ENCODE measurements at places on chromosomes 13 and 19.

DNA sequence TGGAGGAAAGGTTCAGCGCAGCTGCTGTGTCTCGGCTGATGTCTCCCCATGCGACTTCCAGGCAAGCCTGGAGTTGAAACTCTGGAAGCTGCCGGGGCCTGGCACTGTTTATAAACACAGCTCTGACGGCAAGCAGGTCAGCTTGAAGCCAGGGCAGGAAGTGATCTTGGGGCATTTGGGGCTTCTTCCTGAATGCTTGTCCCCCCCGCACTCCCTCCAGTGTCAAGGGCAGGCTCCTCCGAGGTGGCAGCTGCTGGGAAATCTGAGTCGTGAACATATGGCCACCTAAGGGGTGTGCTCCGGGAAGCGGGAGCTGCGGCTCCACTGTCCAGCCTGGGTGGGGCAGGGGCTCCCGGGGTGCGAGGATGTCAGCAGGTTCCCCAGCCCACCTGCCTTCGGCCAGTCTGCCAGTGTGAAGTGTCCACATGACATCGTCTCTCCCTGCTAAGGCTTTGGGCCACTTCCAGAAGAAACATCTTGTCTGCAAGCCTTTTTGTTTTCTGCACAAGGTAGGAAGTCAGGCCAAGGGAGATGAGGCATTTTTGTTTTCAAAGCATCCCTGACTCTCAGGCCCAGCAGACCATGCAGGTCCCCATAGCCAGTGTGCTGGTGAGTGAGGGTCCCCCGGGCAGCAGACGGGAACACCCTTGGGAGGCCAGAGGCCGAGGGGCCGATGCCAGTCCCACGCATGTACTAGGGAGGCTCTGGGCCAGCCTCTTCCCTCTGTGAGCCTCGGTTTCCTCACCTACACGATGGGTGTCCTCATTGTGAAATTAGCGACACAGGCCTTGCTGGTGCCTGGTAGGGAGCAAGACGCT lies 2.7 kb downstream of the PIAS4 start:
- DNase-seq, result no peak

- no peak for DNase-seq
Measured at GRCh38 chr13:19591864-19592263, 30.5 kb upstream of the TPTE2 start.

- peak; percentile 40 for DNase-seq
Measured at GRCh38 chr13:24693862-24694471, 13.8 kb downstream of the ATP12A start.

GRCh38 chr13:75415171-75415570 lies 66.8 kb downstream of the TBC1D4 start:
- DNase-seq, result no peak

DNA sequence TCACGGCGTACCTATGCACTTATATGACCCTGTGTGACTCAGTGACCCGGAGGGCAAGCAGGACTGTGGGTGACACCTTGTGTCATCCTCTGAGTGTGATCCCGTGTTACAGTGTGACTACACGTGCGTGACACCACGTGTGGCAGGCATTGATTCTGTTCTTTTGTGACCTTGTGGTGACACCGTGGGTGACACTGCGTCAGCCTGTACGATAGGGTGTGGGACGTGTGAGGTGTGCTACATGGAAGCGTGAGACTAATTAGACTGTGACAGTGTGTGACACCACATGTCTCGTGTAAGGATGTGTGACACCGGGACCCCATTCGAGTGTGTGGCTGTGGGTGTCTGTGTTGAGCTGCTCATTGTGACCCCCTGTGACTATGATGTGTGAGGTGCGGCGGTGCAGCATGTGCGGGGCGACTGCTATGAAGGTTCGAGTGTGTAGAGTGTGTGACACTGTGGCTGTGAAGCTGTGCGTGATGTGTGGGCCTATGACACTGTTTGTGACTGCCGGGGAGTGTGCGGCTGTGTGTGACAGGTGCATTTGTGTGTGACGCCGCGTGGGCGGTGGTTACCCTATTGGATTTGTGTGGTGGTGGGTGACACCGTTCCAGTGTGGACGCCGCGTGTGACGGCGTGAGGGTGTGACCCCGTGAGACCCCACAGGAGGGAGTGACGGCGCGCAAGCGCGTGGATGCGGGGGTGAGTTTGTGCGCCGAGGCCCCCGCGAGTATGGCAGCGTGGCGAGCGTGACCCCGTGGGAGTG lies 399 bp upstream of the SPTBN4 start:
- no peak for DNase-seq

Data from NCI-H774 (cell line).